Heart left ventricle (tissue), 16 donors: ENCODE measurements at places on chromosomes 1 and 21. TPM values are rescaled to one million over a fixed set of nuclear protein-coding genes. Genes with fewer than 3 reads are reported as not detected.

The DISC1 gene
- total RNA-seq, result 4.6 TPM

DNA sequence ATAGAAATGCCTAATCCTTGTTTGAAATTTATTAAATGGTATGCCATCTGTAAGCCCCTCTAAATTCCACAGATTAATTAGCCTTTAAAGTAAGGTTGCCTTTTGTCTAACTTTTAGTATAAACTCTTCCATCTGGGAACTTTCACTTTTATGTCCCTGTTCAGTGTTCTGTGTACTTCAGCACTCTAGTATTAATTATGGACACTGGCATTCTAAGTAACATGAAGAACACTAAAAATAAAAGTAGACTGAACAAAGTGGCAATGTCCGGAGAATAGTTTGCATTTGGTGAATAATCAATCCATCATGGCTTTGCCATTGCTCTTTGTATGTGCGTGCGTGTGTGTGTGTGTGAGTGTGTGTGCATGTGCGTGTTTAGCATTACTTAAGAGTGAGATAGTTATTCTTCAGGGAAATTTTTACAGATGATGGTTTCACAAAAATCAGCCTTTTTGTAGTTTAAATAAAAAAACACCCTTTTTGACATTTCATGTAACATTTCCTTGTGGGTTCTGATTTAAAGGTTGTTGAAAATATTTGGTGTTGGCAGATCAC, 51.1 kb downstream of the ATF6 start:
- DNase-seq, result no peak

DNA sequence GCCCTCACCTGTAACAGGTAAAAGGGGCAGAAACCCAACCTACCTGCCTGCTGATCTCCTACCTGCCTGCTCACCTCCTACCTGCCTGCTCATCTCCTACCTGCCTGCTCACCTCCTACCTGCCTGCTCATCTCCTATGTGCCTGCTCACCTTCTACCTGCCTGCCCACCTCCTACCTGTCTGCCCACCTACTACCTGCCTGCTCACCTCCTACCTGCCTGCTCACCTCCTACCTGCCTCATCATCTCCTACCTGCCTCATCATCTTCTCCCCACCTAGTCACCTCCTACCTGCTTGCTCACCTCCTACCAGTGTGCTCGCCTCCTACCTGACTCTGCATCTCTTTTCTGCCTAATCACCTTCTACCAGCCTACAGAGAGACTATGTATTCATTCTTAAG, 452.9 kb downstream of the MATN1 start:
- DNase-seq, result no peak

- no peak for DNase-seq
Observed at GRCh38 chr1:23598424-23598823, 39.1 kb upstream of the ID3 start.

The MX2 gene
- total RNA-seq, result 7.8 TPM

DNA sequence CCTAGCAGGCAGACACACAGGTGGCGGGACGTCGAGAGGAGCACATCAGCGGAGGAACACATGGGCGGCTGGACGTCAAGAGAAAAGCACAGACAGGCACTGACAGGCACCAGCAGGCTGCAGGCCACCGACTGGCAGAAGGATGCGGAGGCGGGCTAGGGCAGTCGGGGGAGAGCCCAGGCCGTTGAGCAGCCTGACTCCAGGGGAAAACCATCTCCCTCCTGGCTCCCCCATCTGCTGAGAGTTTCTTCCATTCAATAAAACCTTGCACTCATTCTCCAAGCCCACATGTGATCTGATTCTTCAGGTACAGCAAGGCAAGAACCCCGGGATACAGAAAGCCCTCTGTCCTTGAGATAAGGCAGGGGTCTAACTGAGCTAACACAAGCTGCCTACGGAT, 25.5 kb downstream of the B3GALT5 start:
- DNase-seq, result no peak

The BOLA1 gene
- total RNA-seq, result 13.9 TPM

- no peak for DNase-seq
Observed at GRCh38 chr1:206951318-206952100, 5.2 kb upstream of the PIGR start.

DNA sequence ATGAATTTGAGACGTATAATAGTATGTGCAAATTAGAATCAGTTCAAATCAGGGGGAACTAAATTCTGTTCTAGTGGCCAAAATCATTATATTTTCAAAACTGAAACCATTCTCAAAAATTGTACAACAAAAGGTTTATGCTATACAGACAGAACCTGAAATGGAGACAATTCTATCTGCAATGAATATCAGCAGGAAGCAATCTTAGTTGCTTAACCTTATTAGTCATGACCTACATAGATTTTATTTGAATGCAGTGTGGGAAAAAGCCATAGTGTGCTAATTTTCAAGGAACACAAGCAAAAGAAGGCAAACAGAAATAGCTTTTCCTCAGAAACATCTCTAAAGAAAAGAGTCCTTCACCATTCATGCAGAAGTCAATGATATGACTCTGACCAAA, 6.5 kb downstream of the AK5 start:
- DNase-seq, result no peak

The TGFBR3 gene
- 22.7 TPM for total RNA-seq

The PLPPR4 gene
- total RNA-seq, result 0.79 TPM

DNA sequence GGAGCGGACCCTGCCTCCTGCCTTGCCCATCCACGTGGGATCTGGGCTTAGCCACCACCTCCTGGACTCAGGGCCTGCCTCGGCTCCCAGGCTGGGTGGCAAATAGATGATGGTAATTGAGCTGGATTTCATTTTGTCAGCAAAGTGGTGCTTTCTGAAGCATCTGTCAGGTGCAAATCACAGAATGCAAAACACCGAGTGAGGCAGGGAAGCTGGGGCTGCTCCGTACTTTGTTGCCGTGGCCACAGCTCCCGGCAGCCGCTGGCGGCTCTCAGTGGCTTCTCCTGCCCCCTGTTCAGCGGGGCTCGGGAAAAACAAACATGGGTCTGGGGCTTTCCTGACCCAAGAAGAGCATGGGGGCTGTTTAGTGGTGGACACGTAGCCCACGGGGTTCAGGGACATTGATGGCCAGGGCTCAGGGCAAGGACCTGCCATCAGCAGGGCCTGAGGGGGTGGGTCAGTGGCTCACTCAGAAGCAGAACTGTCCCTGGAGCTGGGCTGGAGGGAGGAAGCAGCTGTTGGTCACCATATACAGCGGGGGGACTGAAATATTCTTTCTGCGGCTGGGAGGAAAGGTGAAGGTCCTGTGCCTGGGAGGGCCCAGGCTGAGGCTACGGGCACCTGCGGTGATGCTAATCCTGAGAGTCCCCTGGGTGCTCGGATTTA, 130.0 kb upstream of the VAMP3 start:
- DNase-seq, result no peak

GRCh38 chr21:34017039-34017961, 56.1 kb upstream of the MRPS6 start:
- no peak for DNase-seq

DNA sequence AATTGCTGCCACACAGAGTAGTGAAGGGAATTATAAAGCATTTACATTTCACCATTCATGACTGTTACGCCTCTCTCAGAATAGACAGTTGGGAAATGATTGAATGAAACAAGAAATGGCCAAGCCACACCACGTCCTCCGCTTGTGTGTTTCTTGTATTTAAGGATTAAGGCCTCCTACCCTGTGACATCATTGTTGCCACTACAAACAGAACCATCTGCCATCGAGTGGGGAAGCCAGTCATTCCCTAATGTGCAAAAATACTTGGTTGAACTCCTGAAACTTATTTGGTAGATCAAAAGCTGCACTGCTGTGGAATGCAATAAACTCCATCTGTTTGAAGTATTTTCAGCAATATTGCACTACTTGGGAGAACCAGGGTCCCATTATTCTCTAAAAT, 99.0 kb upstream of the C1orf105 start:
- no peak for DNase-seq

DNA sequence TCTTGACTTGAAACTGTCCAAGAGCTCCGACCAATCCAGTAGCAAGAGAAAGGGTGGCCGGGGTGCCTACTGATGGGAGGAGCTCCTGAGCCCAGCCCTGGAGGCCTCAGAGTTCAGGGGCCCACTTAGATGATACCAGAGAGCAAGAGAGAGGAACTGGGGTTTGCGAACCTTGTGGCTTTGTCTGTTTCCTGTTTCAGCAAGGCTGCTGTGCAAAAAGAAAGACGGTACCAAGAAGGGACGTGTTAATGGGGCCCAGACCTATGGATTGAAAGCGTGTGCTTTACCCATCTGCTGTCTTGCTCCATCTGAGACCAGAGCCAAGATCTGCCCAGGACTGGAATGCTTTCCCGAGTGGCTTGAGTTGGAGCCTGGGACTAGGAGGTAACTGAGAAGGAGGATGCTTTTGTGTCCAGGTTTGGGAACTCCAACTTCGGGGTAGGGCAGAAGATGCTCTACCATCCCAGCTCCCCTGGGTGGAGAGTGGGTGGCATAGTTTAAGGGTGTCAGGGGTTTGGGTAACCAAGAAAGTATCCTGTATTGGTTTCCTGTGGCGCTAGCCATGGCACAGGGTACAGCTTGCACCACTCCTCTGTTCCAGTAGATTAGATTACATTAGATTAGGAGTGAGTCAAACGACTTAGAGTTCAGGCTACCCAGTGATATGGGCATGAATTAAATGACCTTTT, at the start of gene TRAF3IP3:
TRAF3IP3 (plus strand) TSS at position 128 of the 689 bp plus-strand sequence. CDS start 3,987 bp downstream, outside the sequence.
- peak; percentile 38 for DNase-seq

GRCh38 chr1:21902026-21903012, 34.8 kb downstream of the HSPG2 start:
- no peak for DNase-seq

The FLG gene
- not detected for total RNA-seq

GRCh38 chr21:35988416-35989137, 71.7 kb downstream of the SETD4 start:
- DNase-seq, result no peak

DNA sequence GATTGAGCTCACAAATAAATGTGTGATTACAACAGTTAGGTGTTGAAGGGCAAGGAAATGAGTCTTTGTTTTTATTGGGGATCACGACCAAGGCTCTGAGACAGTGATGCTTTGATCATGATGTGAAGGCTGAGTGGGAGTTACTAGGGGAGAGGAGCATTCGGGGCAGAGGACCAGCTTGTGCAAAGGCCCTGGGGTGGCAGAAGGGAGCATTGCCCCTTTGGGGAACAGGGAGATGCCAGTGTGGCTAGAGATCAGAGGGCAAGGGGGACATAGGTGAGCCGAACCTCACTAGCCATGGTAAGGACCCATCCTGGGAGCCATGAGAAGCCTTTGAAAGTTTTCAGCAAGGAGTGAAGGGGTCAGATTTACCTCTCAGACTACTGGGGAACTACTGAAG, 31.1 kb downstream of the TNFRSF8 start:
- no peak for DNase-seq
